Fibroblast of skin of back (primary cell): ENCODE measurements at places on chromosomes 13 and 19.

DNA sequence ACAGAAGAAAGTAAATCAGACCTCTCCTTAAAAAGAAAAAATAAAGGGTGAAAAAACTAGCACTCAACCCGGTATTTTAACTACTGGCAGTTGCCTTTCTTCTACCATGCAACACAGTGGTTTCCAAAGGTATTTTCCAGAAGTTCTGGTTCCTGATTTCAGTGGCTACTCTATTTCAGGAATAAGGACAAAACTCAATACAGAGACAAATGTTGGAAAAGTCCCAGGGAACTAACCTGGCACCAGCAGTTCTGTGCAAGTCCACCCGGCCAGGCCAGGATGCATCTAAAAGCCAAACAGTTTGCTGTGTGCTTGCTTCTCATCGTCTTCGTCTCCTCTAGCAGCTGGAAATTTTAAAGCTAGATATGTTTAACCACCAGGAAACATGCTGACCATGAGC, 52.5 kb downstream of the FOXO1 start:
- DNase-seq, result no peak

- DNase-seq, result no peak
Measured at GRCh38 chr19:33279430-33280350, 22.6 kb downstream of the CEBPA start.

DNA sequence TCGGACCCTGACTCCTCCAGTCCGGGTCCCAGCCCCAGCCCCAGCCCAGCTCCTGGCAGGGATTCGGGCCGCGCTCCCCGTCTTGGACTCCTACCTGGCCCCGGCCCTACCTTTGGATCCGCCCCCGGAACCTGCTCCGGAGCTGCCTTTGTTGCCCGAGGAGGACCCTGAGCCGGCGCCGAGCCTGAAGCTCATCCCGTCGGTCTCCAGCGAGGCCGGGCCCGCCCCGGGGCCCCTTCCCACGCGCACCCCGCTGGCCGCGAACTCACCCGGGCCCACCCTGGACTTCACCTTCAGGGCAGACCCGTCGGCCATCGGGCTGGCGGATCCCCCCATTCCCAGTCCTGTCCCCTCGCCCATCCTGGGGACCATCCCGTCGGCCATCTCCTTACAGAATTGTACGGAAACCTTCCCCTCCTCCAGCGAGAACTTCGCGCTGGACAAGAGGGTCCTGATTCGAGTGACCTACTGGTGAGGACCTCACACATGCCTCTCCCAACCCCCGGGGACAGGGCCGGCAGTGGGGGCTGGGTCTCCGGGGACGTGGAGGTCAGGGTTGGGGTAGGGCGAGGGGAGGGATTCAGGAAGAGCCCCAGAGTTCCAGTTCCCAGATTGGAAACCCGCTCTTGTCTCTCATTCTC, 732 bp downstream of the SELENOV start:
- no peak for DNase-seq

DNA sequence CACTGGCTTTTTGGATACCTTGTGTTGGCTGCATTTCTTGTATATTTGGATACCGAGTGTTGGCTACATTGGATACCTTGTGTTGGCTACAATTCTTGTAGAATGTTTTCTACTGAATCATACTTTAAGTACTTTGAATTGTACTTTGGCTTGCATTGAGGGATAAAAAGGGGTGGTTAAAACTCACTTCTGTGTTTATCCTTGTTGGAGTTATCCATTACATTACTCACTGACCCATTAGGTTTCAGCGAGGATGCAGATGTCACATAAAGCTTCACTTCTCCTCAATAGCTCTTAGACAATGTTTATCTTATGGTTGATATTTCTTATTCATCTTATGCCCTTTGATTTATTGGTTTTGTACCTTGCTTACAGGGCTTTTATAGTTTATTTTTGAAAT, 43.1 kb downstream of the PDS5B start:
- DNase-seq, result no peak

GRCh38 chr19:7327802-7328201, 20.9 kb upstream of the ARHGEF18 start:
- DNase-seq, result no peak

GRCh38 chr13:98798849-98799645, 46.6 kb upstream of the SLC15A1 start:
- peak; percentile 56 for DNase-seq

DNA sequence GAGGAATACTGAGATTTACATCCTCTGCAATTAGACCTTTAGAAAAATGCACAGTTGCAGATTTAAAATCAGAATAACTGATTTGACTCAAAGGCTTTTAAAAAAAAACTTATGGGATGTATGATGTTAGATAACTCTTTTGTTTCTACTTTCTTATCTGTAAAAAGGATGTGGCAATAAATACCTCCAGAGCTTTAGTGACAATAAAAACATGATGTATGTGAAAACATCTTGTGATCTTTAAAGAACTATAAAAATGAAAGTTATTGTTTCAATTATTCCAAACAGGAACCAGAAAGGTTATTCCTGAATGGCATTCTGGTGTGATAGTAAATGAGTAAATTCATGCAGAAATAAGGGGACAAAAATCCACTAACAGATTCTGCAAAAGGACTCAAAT, 2712.2 kb upstream of the PCDH20 start:
- DNase-seq, result no peak

- peak; percentile 71 for DNase-seq
Measured at GRCh38 chr19:1104311-1105007, 665 bp downstream of the GPX4 start.
